ENCODE measurements at places on chromosomes 7 and 10. TPM values are rescaled to one million over a fixed set of nuclear protein-coding genes. Genes with fewer than 3 reads are reported as not detected.

DNA sequence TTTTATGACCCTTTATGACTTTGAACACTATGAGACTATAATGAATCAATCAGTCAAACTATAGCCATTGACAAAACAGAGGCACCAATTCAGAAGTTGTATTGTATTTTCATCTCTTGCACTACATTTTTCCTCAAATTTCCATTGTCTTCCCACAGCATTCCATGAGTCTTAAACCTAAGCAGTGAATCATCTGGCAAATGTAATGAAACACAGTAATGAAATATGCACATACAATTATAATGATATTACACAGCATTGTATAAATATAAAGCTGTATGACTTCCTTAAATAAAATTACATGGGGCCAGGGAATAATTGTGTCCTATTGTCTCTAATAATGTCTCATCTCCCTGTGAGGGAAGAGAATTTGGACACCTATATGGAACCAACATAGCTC, 45.0 kb downstream of the VWDE start:
- H3K36me3 ChIP-seq = peaks cover 2% of the 10 kb centered on the region
- no peaks in the 10 kb centered on the region for H3K4me1 ChIP-seq
- no peak for DNase-seq

GRCh38 chr10:57294698-57295097, 933.6 kb upstream of the ZWINT start:
- DNase-seq = no peak
- no peak overlapping the region for H3K4me3 ChIP-seq
- H3K27ac ChIP-seq = no peak overlapping the region
- no peaks in the 10 kb centered on the region for H3K27me3 ChIP-seq
- H3K4me1 ChIP-seq = no peaks in the 10 kb centered on the region
- no peaks in the 10 kb centered on the region for H3K36me3 ChIP-seq

- H3K27me3 ChIP-seq = no peaks in the 10 kb centered on the region
- H3K4me3 ChIP-seq = no peak overlapping the region
- no peaks in the 10 kb centered on the region for H3K4me1 ChIP-seq
- H3K27ac ChIP-seq = no peak overlapping the region
- DNase-seq = no peak
Measured at GRCh38 chr10:102598243-102598642, 46.0 kb upstream of the TRIM8 start.

DNA sequence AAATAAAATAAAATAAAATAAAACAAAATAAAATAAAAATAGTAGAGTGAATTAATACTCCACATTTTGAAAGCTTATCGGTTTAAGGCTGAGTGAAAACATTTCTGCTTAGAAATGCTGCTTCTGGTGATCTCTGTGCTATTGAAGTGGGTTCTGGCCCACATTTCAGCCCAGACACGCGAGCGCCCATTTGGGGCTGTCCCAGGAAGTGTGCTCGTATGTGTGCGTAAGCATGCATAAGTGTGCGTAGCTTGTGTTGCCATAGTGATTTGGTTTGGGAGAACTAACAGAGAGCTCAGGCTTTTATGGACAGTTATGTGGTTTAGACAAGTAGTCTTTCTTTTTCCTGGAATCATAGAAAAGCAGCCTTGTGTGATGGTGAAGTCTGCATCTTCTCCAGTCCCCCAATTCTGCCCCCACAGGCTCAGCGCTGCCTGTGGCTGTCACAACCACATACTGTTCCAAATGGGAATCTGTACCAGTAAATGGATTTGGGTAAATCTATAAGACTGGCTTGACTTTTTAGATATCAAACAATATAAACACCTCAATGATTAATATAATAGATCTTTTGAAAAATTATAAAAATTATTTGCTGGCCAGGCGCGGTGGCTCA, 29.8 kb upstream of the PURB start:
- H3K4me1 ChIP-seq = peaks cover 20% of the 10 kb centered on the region
- no peaks in the 10 kb centered on the region for H3K27me3 ChIP-seq
- H3K4me3 ChIP-seq = no peak overlapping the region
- no peaks in the 10 kb centered on the region for H3K36me3 ChIP-seq
- peak overlapping the region; percentile 76 for H3K27ac ChIP-seq
- peak; percentile 88 for DNase-seq

- no peak overlapping the region for H3K4me3 ChIP-seq
- no peak overlapping the region for H3K27ac ChIP-seq
- DNase-seq = no peak
- no peaks in the 10 kb centered on the region for H3K27me3 ChIP-seq
- H3K36me3 ChIP-seq = no peaks in the 10 kb centered on the region
- no peaks in the 10 kb centered on the region for H3K4me1 ChIP-seq
Measured at GRCh38 chr7:41193738-41194282, 509.1 kb downstream of the INHBA start.

- H3K4me3 ChIP-seq = no peak overlapping the region
- no peaks in the 10 kb centered on the region for H3K36me3 ChIP-seq
- no peak overlapping the region for H3K27ac ChIP-seq
- no peaks in the 10 kb centered on the region for H3K4me1 ChIP-seq
- no peak for DNase-seq
Measured at GRCh38 chr10:77604063-77604462, 33.5 kb downstream of the KCNMA1 start.

DNA sequence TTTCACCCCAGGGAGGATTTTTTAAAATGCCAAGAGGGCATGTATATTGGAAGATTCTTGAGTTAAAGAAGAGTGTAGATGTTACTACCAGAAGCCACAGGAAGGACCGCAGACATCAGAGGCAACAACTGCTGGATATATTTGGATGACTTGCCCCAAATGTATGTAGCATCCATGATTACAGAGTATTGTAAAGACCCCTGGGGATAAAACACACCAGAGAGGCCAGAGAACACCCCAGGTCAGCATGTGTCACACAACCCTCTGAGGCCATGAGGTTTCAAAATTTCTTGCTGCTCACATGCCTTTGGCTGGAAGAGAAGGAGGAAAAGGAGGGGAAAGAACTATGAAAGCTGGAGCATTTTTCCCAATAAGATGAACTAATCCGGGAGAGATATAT, 108.0 kb upstream of the LSM8 start:
- no peaks in the 10 kb centered on the region for H3K36me3 ChIP-seq
- no peak for DNase-seq
- peaks cover 13% of the 10 kb centered on the region for H3K27me3 ChIP-seq
- no peak overlapping the region for H3K27ac ChIP-seq
- H3K4me1 ChIP-seq = peaks cover 5% of the 10 kb centered on the region

GRCh38 chr7:125136755-125137532, 207.3 kb upstream of the POT1 start:
- no peaks in the 10 kb centered on the region for H3K27me3 ChIP-seq
- H3K27ac ChIP-seq = no peak overlapping the region
- no peak for DNase-seq

DNA sequence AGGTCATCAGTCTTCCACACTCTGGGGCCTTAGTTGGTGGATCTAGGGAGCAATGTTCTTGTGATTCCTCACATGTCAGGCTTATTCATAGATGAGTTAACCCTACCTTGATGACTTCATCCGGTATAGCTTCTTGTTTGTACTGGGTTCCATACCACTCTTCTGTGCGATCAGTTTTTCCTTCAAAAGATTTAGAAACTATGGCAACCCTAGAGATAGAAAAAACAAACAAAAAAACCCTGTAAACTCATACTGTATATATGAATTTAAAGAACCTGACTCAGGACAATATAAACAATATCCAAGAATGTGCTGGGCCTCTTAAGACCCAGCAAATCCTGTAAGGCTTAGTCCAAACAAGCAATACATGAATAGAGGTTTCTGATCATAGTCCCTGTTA, 83.5 kb downstream of the IDE start:
- no peak for DNase-seq
- no peaks in the 10 kb centered on the region for H3K27me3 ChIP-seq
- no peak overlapping the region for H3K4me3 ChIP-seq
- no peak overlapping the region for H3K27ac ChIP-seq
- H3K36me3 ChIP-seq = peaks cover 42% of the 10 kb centered on the region

DNA sequence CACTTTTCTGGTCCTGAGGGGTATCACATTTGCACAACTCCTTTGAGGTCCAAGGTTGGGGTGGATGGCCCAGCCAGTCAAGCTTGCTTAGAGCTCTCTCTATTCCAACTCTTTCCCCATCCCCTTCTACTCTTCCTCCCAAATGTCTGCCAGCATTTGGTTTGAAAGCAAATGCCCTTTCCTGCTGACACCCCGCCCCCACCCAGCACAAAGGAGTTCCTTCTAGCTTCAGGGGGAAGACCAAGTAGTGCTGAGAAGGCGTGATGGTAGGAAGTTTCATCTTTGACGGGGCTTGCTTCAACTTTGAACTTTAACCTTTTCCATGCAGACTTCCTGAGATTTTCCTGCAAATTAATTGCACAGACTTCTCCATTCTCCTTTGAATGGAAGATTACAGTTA, 137.5 kb upstream of the TCF7L2 start:
- peaks cover 36% of the 10 kb centered on the region for H3K36me3 ChIP-seq
- H3K4me1 ChIP-seq = peaks cover 10% of the 10 kb centered on the region
- no peak overlapping the region for H3K4me3 ChIP-seq
- H3K27me3 ChIP-seq = no peaks in the 10 kb centered on the region

DNA sequence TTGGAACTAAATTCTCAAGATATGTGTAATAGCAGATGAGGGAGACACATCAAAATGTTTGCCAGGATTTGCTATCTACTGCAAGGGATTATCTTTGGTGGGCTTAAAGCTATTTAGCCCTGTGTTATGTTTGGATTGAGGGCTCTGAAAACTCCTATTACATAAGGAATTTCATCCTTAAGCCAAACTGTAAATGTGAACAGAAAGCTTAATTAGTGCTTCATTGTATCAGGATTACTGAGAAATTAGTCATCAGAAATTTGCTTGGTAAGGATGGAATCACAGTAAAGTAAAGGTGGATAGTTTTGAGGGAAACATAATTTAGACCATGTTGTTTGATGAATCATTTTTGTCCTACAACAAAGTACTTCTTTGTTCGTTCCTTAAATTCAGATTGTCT, 8.3 kb downstream of the ANKRD7 start:
- H3K4me1 ChIP-seq = no peaks in the 10 kb centered on the region
- H3K36me3 ChIP-seq = no peaks in the 10 kb centered on the region
- H3K27ac ChIP-seq = no peak overlapping the region
- DNase-seq = no peak

DNA sequence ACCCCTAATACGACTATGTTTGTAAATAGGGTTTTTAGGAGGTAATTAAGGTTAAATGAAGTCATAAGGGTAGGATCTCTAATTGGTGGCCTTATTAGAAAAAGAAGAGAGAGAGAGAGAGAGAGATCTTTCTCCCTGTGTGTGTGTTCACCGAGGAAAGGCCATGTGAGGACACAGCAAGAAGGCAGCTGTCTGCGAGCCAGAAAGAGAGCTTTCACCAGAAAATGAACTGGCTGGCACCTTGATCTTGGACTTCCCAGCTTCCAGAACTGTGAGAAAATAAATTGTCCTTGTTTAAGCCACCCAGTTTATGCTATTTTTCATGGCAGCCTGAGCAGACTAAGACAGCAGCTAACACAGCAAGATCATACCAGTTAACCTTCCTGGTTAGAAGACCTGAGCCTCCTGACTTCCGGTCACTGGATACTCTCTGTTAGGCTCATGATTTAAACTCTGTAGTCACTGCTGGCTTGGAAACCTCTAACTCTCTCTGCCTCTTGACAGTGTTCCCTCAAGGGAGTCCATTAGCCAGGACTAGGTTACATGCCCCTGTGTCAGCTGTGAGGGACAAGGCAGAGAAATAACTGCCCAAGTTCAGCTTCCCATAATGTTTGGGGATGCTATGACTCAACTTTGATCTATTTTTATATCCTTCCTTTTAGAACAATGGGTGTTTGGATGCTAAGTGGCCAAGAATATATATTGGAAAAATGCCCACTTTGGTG, 102.3 kb downstream of the DYNC1I1 start:
- no peak for DNase-seq
- no peak overlapping the region for H3K4me3 ChIP-seq
- no peaks in the 10 kb centered on the region for H3K36me3 ChIP-seq
- no peak overlapping the region for H3K27ac ChIP-seq

- DNase-seq = no peak
- no peaks in the 10 kb centered on the region for H3K27me3 ChIP-seq
- peaks cover 2% of the 10 kb centered on the region for H3K36me3 ChIP-seq
Measured at GRCh38 chr10:133315847-133316246, 7.1 kb downstream of the ZNF511 start.

GRCh38 chr10:29980084-29980483, 79.3 kb downstream of the JCAD start:
- H3K27me3 ChIP-seq = peaks cover 13% of the 10 kb centered on the region
- no peak overlapping the region for H3K4me3 ChIP-seq
- DNase-seq = no peak
- no peaks in the 10 kb centered on the region for H3K36me3 ChIP-seq
- H3K4me1 ChIP-seq = no peaks in the 10 kb centered on the region

DNA sequence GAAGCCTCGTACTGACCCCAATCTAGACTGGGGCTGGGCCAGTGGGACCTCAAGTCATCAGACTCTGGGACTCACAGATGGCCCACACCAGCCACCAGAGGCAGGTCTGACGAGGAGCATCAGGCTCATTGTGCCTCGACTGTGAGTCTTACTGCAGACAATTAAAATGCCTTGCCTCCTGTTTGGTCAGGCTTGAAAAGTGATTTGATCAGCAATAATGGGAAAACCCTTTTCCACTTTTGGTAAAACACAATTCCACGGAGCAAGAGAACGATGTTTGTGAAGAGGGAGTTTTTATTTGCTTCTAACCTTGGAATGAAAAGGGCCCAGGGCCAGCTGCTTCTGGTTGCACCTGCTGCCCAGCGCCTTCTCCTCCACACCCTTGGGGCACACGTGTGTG, 43.9 kb downstream of the C10orf143 start:
- no peak overlapping the region for H3K4me3 ChIP-seq
- no peaks in the 10 kb centered on the region for H3K4me1 ChIP-seq
- H3K27me3 ChIP-seq = no peaks in the 10 kb centered on the region

DNA sequence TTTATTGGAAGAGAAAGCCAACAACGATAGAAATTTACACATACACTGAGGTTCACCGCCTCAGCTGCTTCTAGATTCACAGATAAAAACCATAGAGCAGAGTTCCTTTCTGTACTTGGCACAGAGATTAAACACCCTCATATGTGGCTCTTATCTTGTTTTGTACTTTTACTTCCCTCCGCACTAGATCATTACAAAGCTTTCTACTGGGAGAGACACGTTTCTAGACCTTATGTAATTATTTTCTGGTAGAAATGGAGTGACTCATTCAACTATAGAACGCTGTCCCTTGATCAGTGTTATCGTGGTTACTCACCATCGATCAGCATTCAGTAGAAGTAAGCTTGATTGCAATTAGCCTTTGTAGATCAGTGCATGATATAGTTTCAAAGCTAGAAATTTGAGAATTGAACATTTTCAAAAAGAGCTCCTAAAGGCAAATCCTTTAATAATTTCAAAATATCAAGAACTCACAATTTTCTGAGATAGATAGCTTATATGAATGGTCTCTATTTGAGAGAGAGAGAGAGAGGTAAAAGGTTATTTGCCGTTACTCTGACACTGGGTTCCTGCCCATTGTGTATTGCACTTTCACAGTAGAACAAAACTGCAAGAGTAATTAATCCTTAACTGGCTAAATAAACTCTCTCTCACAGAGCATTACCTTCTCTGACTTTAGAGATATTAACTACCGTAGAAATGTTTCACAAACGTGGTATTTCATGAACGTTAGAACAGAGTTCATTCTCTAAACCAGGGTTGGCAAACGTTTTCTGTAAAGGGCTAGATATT, 26.1 kb upstream of the DNAJC1 start:
- H3K27ac ChIP-seq = no peak overlapping the region
- peaks cover 8% of the 10 kb centered on the region for H3K4me1 ChIP-seq
- H3K36me3 ChIP-seq = peaks cover 3% of the 10 kb centered on the region
- no peak for DNase-seq
- H3K4me3 ChIP-seq = no peak overlapping the region

Gene PANK1
- total RNA-seq = 2.5 TPM

Gene LRCH4
- total RNA-seq = 93.4 TPM

Gene HOXA7
- not detected for total RNA-seq

Gene CDH23
- 2.6 TPM for total RNA-seq

Gene GJD4
- not detected for total RNA-seq

Gene NCAPG2
- total RNA-seq = 149 TPM

Gene EPHA1
- 4.3 TPM for total RNA-seq

Gene CYP2C8
- not detected for total RNA-seq

Gene PNLIP
- not detected for total RNA-seq

Data from activated CD4-positive, alpha-beta memory T cell treated with anti-CD3 and anti-CD28 coated beads for 36 hours (primary cell).